Omental fat pad (tissue), 4 donors: ENCODE measurements at places on chromosomes 6 and 20. TPM values are rescaled to one million over a fixed set of nuclear protein-coding genes. Genes with fewer than 3 reads are reported as not detected.

DNA sequence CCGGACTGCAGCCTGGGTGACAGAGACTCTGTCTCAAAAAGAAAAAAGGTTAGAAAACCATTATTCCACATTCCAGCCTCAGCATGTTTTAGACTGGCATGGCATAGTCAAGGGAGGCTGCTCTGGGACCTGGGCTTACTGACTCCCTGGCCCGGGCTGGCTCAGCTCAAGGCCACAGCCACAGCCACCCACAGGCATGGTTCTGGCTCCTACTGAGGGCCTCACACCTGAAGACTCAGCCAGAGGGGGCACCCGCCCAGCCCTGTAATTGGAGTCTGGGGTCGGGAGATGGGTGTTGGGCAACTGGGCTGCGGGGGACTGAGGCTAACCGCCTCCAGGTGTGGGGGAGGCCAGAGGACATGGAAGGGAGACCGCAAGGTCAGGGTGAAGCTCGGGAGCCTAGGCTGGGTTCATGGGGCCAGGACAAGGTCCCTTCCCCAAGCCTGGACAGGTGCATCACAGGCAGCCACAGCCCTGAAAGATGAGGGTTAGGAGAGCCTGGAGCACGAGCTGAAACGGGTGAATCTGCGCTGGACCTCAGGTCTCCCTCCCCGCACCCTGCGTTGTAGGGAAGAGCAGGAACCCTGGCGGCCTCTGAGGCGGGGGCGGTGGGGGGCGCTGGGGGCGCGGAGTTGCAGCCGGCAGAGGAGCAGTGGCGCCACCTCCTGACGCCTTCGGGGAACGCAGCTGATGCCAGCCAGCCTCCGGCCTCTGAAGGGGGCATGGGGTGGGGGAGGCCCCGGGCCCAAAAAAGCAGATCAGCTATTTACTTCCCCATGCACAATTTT is 67.7 kb upstream of the SRSF6 start:
- DNase-seq, result no peak

The PRR18 gene
- total RNA-seq, result 0.37 TPM

The OARD1 gene
- 19.5 TPM for total RNA-seq

The GGTLC1 gene
- not detected for total RNA-seq

DNA sequence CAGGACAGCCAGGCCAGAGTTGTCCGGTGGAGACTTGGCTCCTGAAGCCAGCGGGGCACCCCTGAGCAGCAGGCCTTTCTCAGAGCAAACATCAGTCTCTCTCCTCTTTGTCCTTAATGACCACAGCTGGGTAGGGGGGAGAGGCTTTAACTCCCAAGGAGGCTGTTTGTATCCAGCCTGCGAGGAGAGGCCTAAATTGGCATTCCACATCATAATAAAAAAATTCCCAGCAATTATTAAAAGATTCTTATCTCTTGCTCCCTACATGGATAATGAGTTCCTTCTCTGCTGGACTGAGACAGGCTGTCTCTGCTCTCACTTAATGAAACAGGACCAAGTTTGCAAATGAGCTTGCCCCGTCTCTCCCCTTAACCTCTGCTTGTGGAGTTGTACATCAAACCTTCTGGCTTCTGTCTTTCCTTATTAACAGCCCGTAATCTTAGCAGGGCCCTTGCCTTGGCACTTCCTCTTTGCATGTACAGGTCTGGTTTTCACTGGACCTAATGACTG is 838.2 kb downstream of the MAFB start:
- DNase-seq, result no peak
